ENCODE measurements at places on chromosomes 12 and 14.

DNA sequence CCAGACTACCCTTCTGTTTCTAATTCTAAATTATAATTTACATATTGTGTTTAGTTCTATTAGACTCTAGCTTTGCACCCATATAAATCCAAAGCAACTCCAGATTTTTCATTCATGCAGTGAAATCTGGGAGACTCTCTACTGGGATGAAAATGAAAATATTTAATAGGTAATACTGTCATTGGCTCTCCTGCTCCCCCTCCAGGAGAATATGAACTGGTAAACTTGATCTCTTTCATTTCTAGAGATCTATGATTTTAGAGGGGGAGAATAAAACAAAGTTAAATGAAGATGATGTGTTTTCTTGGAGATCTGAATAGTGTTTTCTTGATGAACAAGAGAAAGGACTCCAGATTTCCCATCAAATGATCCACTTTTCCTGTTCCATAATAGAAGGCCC is 104.3 kb upstream of the TMCC3 start:
- DNase-seq, result no peak

DNA sequence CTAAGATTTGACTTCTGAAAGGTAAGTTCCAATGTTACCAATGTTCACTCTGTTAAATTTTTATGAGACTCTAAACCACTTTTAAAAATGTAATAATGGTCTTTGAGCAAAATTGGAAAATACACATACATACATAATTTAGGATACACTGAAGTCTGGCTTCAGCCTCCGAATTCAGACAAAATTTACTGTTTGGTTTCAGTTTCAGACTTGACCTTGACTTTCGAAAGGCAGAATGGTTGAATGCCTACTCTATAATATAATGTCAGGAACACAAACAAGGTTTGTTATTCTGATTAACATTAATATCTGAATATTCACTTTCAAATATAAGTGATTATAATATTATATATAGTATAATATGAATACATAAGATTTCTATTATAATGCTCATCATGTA is 74.1 kb upstream of the KRAS start:
- DNase-seq, result no peak

- DNase-seq, result no peak
These were observed 98.8 kb upstream of the NTF3 start for GRCh38 chr12:5333096-5333495.

DNA sequence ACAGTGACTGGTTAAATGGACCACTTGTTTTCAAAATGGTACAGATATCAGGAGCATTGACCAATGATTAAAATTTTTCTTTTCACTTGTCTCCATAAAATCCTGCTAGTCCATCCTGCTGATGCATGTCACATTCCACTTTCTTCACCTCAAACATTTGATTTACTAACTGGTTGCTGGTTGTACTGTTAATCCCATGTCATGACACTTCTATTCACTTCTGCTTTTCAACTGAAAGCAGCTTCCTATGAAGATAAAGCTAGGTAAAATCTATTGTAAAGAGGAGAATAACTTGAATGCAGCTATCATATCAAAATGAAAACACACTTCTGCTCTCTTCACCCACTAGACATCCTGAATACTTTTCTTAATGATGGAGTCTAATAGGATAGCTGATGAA is 149.6 kb upstream of the OTX2 start:
- DNase-seq, result no peak

DNA sequence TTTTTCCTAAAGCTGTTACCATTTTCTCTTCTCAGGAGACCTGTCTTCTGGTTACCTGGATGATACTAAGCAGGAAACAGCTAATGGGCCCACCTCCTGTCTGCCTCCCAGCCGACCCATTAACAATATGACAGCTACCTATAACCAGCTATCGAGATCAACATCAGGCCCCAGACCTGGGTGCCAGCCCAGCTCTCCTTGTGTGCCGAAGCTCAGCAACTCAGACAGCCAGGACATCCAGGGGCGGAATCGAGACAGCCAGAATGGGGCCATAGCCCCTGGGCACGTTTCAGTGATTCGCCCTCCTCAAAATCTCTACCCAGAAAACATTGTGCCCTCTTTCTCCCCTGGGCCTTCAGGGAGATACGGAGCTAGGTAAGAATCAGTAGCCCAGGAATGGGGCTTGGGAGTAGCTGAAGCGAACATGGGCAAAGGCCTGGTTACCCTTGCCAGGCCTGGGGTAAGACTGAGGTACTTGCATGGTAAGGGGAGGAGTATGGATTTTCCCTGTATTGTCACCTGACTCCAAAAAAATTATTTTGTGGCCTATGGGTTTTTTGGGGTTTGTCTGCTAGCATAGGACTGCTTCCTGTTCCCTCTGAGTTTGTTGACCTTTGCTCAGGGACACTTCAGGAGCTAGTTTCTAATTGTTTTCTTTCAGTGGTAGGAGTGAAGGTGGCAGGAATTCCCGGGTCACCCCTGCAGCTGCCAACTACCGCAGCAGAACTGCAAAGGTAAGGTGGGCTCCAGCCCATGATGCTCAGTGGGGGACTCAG is 26.6 kb downstream of the TRAFD1 start:
- no peak for DNase-seq

DNA sequence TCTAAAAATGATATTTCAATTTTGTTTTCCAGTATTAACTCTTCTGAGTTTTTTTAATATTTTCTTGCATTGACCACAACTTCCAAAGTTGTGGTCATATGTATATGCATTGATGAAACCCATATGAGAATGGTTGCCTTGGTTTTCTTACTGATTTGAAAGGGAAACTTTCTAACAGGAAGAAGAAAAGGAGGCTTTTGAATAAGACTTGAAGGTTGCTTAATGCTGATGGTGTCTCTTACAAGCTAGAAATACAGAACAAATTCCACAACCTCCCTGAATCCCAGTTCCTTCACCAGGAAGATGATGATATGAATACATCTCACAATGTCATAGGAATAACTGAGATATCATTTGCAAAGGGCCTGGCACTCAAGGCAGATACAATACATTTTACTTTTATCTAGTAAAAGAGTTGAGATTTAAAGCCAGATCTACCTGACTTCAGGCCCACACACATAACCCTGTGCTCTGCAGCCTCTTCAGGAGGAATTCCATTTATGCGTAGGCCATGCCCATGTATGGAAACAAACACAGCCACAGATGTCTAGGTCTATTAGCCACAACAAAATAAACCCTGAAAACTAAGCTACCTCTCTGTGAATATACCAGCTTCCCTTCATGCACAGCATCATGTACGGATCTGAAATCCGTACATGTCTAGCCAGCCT is 165.4 kb upstream of the PLEKHG7 start:
- DNase-seq, result no peak

- DNase-seq, result no peak
These were observed 320.1 kb upstream of the DIO3 start for GRCh38 chr14:101241147-101241546.

DNA sequence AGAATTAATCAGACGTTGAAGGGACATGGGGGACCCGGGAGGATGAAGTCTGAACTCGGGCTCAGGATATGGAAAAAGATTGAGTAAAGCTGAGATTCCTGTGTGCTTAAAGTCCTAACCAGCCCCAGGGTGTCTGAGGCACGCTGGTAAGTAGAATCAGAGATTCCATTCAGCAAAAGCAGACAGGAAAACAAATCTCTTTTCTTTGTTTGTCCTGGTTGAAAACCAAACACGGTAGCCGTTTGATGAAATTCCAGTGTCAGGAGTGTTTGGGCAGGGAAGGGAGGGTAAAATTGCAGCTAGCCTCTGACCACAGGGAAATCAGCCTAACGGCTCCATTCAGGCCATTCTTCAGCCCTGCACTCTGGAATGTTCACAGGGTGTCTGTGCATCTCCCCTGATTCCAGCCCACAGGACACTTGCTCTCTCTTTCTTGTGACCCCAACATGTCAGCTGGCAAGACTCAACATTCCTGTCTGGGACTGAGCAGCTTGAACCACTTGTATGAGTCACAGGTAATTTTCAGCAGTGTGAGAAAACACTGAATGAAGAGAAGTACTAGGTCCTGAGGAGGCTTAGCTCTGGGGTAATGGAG is 31.0 kb downstream of the NINJ2 start:
- DNase-seq, result no peak

- no peak for DNase-seq
These were observed 1126.7 kb downstream of the AACS start for GRCh38 chr12:126191949-126192348.

DNA sequence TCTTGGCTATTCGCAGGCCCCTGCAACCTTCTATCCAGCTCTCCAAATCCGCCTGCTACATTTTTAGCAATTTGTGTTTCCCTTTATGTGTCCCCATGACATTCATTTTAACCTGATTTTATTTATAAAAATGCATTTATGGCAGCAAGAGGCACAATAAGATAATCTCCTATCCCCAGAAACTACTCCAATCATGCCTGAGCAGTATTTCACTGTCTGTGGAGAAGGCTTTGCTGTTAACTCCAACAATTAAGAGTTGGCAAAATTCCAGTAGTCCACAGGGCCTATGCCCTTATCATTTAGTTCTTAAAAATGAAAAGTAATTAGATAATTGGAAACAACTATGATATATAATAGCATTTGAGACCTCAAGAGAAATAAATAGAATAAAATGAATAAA is 462.4 kb downstream of the TRHDE start:
- no peak for DNase-seq

DNA sequence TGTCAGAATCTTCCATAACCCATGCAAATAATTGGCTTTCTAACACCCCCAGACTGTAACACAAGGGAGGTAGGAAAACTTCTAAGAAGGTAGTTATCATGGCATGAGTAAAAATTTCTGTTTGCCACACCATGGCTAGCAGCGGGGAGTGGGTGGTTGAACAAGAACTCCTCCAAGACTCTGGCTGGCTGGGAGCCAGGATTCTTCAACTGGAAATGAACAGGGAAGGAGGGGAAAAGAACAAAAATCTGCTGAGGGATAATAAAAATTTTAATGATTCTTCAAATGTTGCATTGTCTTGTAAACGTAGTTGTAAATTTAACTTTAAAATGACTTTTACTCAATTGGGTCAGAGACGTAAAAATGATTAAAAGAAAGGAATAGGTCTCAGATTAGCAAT is 78.9 kb downstream of the AKAP6 start:
- DNase-seq, result no peak

- DNase-seq, result no peak
These were observed 348.5 kb downstream of the EGLN3 start for GRCh38 chr14:33602396-33602795.

GRCh38 chr12:107663277-107663676 is 22.3 kb upstream of the PWP1 start:
- DNase-seq, result no peak

- DNase-seq, result no peak
These were observed 38.3 kb upstream of the GRIP1 start for GRCh38 chr12:66717036-66717673.

DNA sequence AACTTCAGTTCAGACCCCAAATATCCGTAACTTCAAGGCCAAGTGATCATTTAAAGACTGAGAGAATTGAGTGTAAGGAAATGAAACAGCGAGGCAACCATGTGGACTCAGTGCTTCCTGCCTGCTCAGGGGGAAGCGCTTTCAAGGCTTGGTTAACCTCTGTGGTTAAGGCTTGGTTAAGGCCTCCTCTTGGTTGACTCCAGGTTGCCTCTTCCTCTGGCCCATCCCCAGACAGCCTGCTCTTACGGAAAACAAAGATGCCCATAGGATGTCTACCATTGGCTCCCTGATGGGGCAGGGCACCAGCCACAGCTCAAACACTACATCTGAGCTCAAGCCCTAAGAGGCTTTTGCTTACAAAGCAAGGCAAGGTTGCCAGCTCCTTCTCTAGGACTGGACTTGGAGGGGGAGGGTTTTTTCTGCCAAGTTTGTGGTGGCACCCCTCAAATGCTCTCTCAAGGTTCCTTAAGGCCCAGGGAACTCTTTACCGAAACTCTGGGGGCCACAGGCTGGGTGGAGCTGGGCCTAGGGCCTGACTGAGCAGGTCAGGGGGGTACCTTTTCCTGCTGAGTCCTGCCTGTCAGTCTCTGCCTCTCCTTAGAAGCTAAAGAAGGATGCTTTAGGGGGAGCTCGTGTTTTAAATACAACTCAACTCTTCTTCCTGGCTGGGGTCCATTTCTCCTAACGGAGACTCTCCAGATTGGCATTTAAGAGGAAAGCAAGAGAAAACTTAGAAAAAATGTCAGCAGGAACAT is 13.7 kb downstream of the COL2A1 start:
- no peak for DNase-seq

- DNase-seq, result no peak
These were observed 93.2 kb downstream of the TMTC3 start for GRCh38 chr12:88235183-88235833.

DNA sequence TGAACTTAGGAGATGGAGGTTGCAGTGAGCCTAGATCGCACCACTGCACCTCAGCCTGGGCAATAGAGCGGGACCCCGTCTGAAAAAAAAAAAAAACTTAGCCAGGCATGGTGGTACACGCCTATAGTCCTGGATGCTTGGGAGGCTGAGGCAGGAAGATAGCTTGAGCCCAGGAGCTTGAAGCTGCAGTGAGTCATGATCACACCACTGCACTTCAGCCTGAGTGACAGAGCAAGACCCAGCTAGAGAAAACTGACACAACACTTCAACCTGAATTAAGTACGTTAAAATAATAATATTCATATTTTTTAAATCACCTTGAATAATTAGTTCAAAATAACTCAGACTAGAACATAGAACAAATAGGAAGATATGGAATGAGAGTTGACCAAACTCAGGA is 5.7 kb upstream of the CATSPERB start:
- no peak for DNase-seq

- no peak for DNase-seq
These were observed 174.4 kb upstream of the NUDT4 start for GRCh38 chr12:93203361-93203760.

DNA sequence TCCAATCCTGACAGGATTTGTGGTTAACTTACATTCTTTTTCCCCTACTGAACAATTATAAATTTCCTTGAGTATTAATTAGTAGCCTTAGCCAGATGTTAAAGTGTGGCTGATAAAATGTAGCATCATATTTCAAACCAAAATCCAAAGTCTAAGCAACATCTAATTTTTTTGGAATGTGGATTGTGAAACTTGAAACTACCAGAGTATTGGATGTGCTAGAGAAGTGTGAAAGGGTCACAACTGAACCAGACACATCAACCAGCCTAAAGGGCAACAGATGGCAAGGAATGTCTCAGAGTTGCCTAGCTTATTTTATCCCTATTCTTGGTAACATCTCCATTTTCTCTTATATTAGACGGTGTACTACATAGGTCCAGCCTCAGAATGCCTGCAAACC is 153.1 kb upstream of the DCN start:
- peak; percentile 61 for DNase-seq

GRCh38 chr12:110540048-110540447 is 37.9 kb downstream of the RAD9B start:
- DNase-seq, result no peak

GRCh38 chr12:2384029-2384386 is 331.2 kb downstream of the CACNA1C start:
- DNase-seq, result no peak

GRCh38 chr12:15522574-15523187 is 200.4 kb downstream of the PTPRO start:
- DNase-seq, result no peak

- DNase-seq, result no peak
These were observed 26.3 kb downstream of the IL31 start for GRCh38 chr12:122147514-122148290.

GRCh38 chr14:102711207-102711606 is 66.0 kb upstream of the TRAF3 start:
- no peak for DNase-seq
